ENCODE measurements at places on chromosomes 11 and 22.
A peak's percentile ranks its signal among the peaks of the same experiment; 100 is the strongest.

- DNase-seq: no peak
These were observed 18.2 kb upstream of the ANKK1 start for GRCh38 chr11:113369411-113369810.

DNA sequence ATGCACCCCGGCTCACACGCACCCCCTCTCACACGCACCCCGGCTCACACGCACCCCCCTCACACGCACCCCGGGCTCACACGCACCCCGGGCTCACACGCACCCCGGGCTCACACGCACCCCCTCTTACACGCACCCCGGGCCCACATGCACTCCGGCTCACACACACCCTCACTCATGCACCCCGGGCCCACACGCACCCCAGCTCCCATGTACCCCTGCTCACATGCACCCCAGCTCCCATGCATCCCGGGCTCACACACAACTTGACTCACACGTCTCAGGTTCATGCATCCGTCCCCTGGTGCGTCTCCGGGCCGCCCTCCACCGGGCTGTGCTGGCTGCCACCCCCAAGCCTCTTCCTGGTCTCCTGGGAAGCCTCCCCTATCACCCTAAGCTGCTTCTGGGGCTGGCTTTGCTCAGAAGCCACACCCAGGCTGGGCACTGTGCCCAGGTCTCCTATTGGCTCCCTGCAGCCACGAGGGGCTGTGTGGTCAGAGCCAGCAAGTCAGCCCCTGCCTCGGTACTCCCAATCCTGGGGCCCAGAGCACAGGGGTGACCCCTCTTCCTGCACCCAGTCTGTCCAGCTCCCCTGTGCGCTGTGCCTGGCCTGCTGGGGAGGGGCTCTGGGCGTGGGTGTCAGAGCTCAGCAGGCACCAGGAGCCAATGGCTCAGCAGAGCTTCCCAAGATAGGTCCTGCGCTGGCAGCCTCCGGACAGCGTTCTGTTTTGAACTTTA, 16.9 kb downstream of the TSPAN4 start:
- no peak for DNase-seq

- DNase-seq: no peak
These were observed 177.5 kb upstream of the TMEM45B start for GRCh38 chr11:129637983-129638776.

DNA sequence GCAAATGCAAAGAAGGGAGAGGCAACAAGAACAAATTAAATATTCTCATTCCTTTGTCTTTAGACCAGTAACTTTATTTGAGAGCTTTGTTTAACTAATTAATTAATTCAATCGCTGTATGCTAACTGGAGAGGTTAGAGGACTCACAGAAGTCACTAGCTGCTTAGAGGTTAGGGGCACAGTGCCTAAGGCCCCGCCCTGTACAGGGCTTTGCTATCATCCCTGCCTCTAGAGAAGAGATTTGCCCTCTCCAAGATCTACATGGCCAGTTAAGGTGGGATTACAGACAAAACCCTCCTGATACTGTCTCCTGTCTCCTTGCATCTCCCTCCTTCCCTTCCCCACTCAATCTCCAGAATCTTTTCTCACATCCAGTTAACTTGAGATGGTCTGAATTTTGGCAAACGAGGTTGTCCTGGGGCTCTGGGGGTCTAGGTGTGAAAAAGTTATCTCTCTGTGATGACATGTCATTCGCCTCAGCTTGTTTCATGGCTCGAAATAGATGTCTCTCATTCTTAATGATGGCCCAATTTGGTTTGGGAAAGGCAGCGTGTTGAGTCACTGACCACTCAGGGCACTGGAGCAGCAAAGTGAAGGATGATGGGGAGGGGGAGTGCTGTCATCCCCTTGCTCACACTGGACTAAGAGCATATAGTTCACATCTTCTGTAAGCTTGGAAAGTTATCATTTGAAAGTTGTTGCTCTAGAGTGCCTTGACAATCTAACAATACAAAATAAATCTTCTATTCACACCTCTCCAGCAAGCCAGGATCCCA, 190.9 kb downstream of the KIRREL3 start:
- no peak for DNase-seq

- no peak for DNase-seq
These were observed 11.0 kb upstream of the PTPN5 start for GRCh38 chr11:18802381-18803257.

DNA sequence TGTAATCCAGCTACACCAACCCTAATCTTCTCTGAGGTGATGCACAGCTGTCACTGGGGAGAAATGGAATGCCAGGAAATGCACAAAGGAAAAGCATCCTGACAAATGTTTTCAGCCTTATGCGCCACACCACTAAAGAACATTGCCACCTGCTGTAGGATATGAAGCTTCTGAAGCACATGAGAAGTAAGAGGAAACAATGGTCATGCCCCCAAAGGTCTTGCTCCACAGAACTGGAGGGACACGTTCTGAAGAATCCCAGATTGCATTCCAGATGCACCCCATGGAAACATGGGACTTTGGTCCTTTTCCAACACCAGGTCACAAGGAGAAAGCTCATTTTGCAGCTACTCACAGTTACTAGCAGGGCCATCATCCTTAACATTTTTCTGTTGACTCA, 48.7 kb upstream of the ZBED5 start:
- DNase-seq: no peak

DNA sequence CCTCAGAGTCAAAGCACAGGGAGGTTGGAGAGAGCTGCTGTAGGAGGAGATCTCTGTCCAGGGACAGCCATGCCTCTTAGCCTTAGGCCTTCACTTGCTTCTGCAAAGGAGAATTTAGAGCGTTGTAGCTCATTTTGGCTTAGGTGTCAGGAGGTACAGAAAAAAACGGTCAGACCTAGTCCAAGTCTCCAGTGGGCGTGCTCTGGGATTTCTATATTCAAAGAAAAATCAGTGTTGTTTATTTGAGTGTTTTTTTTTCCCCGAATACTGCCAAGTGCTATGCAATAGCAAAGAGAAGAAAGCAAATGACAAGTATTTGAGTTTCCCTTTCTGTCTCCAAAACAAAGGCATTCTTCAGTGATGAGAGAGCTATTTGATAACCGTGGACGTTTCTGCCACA, 22.7 kb upstream of the OPCML start:
- DNase-seq: no peak

GRCh38 chr11:111283945-111284481, 14.3 kb upstream of the POU2AF3 start:
- no peak for DNase-seq

GRCh38 chr22:40128989-40129388, 48.7 kb upstream of the TNRC6B start:
- DNase-seq: no peak

- no peak for DNase-seq
These were observed 70.1 kb upstream of the LRRC55 start for GRCh38 chr11:57111619-57112018.

- DNase-seq: no peak
These were observed 375.4 kb downstream of the DDX10 start for GRCh38 chr11:109040303-109040702.

- DNase-seq: no peak
These were observed 4.7 kb downstream of the PLAAT3 start for GRCh38 chr11:63609536-63609935.

DNA sequence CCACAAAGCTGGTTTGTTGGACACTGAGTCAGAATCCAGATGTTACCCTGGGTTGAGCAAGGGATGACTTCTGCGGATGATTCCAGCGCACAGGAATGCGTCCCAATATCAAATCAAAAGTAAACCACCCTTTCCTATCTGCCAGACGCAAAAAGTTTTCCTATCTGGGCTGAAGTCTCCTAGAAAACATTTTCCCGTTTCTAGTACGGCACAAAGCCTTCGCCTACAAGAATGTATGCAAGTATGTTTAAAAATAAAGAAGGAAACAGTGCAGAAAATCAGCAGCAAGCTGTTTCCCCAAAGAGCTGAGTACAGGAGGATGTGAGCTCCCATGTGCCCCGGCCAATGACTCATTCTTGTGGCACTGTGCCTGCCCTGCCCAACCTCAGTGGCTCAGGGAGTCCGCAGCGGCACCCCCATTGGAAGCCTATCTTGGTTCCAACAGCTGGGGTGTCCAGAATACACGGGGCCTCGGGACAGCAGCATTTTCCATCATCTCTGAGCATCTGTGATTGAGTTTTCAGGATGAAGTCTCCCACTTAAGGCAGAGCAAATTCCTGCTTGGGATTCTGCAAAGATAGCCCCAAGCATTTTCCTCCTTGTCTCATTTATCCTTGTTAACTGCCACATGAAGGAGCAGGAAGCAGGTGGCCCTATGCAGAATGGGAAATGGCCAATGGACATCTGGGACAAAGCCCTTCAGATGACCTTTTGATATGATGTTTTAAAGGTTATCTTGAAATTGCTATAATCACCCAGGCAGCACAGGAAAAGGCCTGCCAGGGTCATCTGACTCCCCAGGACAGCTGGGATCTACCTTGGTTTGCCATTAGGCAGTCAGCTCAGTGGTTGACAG, 17.5 kb downstream of the KCNJ5 start:
- no peak for DNase-seq

GRCh38 chr11:101444164-101444563, 139.6 kb downstream of the TRPC6 start:
- DNase-seq: no peak

- DNase-seq: no peak
These were observed 88.1 kb downstream of the MYO18B start for GRCh38 chr22:25829808-25830777.

DNA sequence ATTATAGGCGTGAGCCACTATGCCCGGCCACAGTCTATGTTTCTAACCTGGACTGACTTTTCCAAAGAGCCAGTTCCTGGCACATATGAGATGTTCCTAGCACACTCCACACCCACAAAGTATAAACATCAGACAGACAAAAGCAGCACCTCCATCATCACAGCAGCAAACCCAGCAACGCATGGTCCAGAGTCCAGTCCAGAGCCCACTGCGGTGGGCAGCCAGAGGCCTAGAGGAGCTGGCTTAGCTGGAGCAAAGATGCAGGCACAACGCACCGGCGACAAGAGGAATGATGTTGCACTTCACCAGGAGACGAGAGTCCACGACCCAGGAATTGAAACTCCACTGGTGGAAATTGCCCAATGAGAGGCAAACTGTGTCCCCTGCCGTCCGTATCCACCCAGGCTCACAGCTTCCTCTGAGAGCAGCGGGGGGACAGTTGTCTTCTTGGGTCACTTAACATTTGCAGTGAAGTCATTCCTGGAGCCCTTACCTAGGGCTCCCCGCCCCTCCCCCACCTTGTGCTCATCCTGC, 36.6 kb downstream of the RPS6KA4 start:
- no peak for DNase-seq

DNA sequence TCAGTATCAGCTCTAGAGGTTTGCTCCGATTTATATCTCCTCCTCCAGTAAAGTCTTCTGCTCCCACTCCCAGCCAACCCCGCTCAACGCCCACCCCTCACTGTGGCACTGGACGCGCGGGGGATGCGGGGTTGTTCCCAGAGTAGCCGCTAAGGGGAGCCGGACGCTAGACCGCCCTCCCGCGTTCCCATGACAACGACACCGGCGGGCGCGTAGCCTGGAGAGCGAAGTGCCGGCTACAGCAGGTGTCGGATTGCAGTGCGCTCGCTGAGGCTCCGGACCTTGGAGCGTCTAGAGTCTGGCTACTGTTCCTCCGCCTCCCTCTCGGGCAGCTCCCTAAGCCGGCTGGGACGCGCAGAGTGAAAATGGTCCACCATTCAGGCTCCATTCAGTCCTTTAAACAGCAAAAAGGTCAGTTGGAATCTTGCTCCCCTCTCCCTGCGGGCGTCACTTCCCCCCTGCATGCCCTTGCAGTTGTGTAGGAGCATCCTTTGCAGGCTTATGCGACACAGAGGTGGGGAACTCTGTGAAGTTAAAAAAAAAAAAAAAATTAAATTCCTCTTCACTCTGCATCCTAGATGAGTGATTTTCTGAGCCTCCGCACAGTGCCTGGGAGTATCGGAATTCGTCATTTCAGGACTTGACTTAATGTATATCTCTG, at the start of gene ANO3:
Gene ANO3, plus strand, starts transcription at position 220 of the 661 bp plus-strand sequence. Its CDS starts 146 bp downstream, at position 366.
- DNase-seq: peak; percentile 1

- no peak for DNase-seq
These were observed 27.9 kb downstream of the GUCY1A2 start for GRCh38 chr11:106990331-106990730.

- DNase-seq: no peak
These were observed 109.8 kb upstream of the FGF3 start for GRCh38 chr11:69928975-69929374.

GRCh38 chr11:113991170-113991569, 16.3 kb downstream of the HTR3A start:
- DNase-seq: no peak

DNA sequence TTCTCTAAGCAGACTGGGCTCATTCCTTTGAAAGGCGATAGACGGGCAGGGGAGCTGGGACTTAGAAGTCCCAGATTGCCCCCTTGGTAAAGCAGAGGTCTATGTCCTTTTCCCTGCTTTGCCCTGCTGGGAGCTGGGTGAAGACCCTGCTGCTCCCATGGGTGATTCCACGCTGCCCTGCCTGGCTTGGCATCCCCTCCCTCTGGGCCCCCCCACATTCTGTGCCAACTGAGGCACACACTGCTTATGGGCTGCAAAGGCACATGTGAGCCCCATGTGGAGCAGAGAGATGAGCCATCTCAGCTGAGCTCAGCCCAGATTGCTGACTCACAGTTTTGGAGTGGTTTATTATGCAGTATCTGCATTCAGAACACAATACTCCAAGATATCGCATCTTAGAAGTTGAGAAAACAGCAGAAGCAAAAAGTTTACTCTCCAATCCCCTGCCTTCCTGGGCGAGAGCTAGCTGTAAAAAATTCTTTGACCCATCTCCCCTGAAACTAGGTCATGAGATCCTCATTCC, 127.2 kb downstream of the ST3GAL4 start:
- no peak for DNase-seq

DNA sequence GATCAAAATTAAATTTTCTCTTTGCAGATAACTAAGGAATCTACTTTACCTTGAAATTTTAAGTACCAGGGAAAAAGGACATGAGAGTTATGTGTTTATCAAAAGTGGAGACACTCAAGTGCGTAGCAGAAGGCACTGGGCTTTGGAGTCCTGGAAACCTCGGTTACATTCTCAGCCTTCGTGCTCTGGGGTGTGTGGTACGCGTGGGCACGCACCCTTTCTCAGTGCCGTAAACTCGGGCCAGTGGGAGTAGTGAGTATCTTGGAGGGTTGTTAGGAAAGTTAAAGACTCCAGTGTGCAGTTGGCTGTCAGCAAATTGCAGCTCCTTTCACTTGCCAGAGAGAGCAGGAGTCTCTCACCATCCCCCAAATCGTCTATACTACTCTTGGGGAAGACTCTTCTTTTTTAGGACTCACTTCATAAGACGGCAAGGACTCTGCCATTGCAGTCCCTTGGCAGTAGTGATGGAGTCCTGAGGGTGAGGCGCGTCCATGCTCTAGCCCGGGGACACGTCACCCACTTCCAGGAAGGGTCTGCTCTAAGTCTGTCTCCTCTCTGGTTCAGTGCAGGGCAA, 171.8 kb downstream of the TBC1D22A start:
- DNase-seq: no peak

DNA sequence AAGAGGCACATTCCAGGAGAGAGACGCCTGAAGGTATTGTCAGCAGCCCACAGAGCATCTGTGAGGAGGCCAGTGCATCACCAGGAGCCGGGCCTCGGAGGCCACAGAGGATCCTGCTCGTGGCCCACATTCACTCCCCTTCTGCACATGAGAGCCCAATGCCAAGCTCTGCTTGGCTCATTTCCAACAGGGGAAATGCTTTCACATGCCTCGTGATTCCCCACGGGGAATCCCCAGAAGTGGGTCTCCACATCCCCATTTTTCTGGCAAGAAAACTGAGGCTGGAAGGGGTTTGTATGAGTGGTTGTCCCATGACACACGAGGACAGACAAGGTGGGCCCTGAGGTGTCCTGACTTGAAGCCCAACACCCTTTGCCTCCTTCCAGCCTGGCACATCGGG, 34.4 kb downstream of the TP53I11 start:
- DNase-seq: no peak
